ENCODE measurements at places on chromosomes 5 and 9. TPM values are rescaled to one million over a fixed set of nuclear protein-coding genes. Genes with fewer than 3 reads are reported as not detected.

TAF11L5 gene
- not detected for polyA plus RNA-seq

SPINK6 gene
- polyA plus RNA-seq, result not detected

FOXI1 gene
- polyA plus RNA-seq, result 8.9 TPM

ANKRD55 gene
- polyA plus RNA-seq, result 0.75 TPM

FBLL1 gene
- polyA plus RNA-seq, result 1.2 TPM

MSX2 gene
- polyA plus RNA-seq, result 0.82 TPM

IQGAP2 gene
- polyA plus RNA-seq, result 72.1 TPM

GARNL3 gene
- polyA plus RNA-seq, result 18.1 TPM

DMGDH gene
- 21.9 TPM for polyA plus RNA-seq

CD14 gene
- polyA plus RNA-seq, result 52.7 TPM

PSAT1 gene
- 67.9 TPM for polyA plus RNA-seq
